ENCODE measurements at places on chromosomes 7 and 10. TPM values are rescaled to one million over a fixed set of nuclear protein-coding genes. Genes with fewer than 3 reads are reported as not detected.

DNA sequence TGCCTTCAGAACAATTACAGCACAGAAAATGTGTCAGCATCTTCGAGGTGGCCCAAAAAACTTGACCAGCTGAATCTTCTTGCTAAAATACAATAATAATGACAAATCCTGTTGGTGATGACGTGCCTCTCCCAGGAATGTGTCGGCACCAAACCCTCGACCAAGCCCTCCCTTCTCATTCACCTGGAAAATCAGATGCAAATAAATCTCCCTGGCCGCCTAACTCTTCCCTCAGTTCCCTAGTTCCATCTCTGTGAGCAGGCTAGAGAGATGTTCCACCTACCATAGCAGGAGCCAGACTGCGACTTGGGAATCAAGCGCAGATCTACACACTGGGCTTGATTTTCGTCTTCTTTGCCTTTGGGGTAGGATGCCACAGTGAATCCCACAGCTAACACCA is 4.1 kb downstream of the PRSS1 start:
- DNase-seq = no peak

GRCh38 chr10:30742471-30742870 is 112.9 kb upstream of the LYZL2 start:
- DNase-seq = no peak

DNA sequence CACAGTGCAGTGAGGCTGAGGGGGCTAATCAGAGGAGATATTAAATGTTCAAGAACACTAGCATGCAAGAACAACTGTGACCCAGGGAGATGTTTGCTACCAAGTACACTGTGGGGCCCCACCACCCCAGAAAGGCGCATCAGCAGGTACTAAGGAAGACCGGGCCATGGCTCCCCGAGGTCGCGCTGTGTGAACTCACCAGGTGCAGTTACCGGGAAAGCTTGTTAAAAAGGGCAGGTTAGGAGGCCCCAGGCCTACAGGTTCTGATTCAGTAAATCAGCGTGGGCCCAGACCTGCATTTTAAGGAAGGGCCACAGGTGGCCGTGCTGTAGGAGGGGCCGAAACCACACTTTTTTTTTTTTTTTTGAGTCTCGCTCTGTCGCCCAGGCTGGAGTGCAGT is 54.6 kb downstream of the TMEM209 start:
- DNase-seq = no peak

DNA sequence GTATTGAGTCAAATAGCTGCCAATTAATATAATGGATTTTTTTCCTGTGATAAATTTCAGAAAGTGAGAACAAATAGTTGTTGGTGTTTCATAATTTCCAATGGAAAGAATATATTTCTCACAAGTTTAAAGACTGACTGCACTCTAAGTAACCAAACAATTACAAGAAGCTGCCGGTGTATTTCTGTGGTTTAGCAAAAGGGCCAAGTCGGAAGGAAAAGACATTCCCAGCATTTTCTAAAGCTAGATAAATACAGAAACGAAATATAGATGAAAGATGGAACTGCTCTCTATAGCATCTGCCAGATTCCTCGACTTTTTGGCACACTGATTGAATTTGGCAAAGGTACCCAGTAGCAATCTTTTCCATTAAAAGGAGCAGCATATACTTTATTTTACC is 92.7 kb upstream of the MKX start:
- DNase-seq = no peak

- DNase-seq = peak; percentile 59
These were observed 47.4 kb downstream of the DENND11 start for GRCh38 chr7:141654551-141654950.

- DNase-seq = no peak
These were observed 56.2 kb upstream of the PDCD4 start for GRCh38 chr10:110815354-110816004.

DNA sequence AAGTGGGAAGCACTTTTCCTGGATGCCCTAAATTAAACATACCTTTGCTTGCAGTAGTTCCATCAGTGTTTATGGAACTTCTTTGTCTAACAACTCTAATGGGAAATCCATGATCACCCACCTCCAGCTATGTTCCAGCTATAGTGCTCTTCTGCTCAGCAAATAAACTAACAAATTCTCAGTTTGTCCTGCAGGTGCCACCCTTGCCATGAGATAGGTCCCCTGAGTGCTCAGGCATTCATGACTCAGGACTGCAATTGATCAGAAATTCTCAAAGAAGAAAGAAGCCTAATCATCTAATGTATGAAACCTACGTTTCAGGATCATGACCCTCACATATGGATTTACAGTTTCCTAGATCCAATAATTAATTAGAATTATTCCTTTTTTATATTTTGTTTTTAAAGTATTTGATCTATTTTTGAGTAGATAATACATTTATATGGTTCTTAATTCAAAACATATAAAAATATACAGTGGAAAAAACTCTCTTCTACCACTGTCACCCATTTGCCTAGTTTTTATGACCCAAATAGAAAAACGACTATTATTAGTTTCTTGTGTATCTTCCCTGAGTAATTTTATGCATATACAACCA is 48.7 kb upstream of the DYNC1I1 start:
- peak; percentile 30 for DNase-seq

GRCh38 chr7:39560408-39560807 is 5.8 kb upstream of the YAE1 start:
- no peak for DNase-seq

DNA sequence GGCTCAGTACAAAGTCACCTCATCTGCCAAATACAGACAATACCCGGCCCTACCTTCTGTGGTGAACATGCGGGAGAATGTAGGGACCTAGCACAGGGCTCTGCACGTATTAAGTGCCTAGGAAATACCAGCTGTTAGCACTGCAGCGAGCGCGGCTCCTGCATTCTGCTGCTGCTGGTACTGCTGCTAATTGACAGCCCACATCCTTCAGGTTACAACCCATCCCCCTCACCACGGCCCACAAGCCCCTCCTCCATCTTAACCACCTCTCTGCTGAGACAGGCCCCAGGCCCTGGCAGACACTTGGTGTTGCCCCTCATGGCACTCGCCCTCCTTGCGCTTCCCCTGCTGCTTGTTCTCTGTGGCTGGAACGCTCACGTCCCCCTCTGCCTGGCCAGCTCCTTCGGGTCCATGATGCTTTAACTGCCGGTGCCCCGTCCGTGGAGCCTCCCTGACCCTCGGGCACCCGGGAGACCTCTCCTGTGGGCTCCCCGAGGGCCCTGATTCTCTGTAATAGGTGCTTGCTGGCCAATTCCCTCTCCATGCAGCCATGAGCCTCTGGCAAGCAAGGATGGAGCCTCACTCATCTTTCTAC is 53.3 kb upstream of the LOXL4 start:
- no peak for DNase-seq

- peak; percentile 60 for DNase-seq
These were observed 36.0 kb downstream of the R3HCC1L start for GRCh38 chr10:98170249-98171117.

- DNase-seq = no peak
These were observed 252.4 kb upstream of the TPK1 start for GRCh38 chr7:145088111-145088745.

DNA sequence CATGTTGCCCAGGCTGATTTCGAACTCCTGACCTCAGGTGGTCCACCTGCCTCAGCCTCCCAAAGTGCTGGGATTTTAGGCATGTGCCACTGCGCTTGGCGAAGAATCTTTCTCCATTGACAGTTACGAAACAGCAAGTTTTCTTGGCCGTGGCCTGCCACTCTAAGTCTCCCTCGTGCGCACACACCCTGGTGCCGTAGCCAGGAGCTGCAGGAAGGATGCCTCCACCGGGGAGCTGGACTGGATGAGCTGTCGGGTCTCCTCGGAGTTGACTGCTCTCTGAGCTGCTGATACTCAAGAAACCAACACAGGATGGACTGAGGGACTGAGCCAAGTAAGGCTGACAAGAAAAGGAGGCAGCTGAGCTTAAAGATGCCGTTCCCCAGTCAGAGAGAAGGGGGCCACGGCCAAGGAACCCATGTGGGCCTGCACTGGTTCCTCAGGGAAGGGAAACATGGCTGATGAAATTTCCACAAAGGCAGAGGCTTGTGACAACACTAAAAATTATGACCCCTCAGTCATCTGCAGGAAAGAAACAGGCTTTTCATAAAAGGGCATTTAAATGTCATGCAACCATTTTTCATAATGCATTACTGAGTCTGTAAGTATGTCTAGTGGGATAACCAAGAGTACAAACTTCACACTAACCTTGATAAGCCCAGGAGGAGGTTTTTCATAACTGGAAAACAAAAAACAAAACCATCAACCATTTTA is 27.7 kb upstream of the FKBP9 start:
- no peak for DNase-seq

GRCh38 chr10:2263561-2263960 is 526.2 kb upstream of the ADARB2 start:
- no peak for DNase-seq

SLC39A12 gene
- polyA plus RNA-seq = not detected

SLC26A5 gene
- polyA plus RNA-seq = 0.75 TPM

TUBAL3 gene
- 0.40 TPM for polyA plus RNA-seq

MPP7 gene
- polyA plus RNA-seq = 8.8 TPM

OPN4 gene
- polyA plus RNA-seq = not detected

SPDYE16 gene
- 6.2 TPM for polyA plus RNA-seq

ACTL6B gene
- polyA plus RNA-seq = not detected

BTBD16 gene
- polyA plus RNA-seq = 1.4 TPM
